ENCODE measurements at places on chromosomes 5 and 9.

GRCh38 chr5:28542987-28543386, 1504.6 kb upstream of the CDH9 start:
- DNase-seq = no peak

GRCh38 chr5:171825051-171825450, 39.4 kb downstream of the SMIM23 start:
- DNase-seq = no peak

GRCh38 chr5:16489322-16489791, 23.8 kb upstream of the ZNF622 start:
- no peak for DNase-seq

- DNase-seq = no peak
Measured at GRCh38 chr5:177520916-177521513, 4.3 kb upstream of the DDX41 start.

DNA sequence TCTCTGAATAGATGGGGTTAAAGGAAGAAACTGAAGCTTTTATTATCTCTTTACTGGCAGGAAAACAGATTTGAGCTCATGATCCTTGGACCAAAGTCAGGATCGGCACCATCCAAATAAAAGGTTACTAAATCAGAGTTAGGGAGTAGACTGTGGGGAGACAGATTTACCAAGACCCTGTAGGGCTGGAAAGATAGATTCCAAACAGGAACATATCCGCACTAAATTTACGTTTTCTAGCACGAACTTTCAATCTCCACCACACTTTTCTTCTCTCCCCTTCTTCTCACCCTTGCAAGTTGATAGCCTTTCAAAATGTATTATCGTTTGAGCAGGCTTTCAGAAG, 120.0 kb upstream of the HMHB1 start:
- no peak for DNase-seq

DNA sequence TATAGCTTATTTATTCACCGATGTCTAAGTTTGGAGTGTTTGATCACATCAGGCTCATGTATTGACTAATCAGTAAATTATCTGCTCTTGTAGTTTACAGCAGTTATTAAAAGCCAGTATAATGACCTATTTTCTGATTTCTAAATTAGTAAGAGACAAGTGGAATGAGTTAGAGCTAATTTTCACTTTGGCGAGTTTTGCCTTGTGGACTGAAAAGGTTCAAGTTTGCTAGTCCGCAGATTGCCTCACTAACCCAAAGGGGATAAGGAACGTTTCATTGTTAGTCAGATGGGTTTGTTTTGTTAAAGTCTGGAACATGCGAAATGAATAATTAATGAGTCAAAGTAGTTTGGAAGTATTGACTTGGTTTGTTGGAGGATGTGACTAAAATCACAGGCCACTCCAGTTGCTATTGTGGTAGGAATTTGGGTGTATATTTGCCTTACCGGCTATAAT, 40.1 kb downstream of the SMARCA2 start:
- DNase-seq = peak; percentile 23

DNA sequence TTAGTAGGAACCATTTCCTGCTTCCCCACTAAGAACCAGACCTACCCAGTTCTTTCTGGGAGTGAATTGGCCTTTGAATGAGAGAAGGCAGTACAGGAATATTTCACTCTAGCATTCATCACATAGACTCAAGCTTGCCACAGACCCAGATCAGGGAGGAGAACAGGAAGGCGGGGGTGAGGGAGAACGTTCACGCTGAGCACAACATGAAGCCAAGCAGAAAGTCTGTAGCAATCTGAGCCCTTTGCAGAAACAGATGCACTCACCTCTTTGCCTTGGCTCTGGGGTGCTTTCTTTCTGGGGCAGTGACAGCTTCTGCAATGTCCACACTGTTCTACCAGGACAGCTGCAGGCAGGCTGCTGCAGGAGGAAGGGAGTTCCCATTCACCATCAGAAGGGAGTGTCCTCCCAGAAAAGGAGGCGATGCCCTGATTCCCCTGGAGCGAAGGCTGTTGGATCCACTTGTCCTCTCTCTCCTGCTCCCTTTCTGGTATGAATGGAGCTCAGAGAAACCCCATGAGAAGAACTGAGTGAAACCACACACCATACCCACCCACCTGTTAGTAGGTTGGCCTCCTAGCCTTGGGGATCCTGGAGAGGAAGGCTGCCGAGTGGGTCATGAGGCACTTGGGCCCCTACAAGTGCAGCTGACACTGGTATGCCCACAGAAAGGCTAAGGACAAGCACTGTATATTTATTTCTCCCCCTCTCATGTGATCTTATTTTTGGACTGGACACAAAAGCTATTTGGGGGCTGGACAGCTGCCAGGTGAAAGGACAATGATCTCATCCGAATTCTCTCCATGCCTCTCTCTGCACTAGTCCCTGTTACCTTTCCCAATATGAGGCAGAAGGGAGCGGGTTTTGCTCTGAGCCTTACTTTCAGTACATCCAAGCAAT, 11.7 kb upstream of the FGF1 start:
- no peak for DNase-seq

- DNase-seq = no peak
Measured at GRCh38 chr9:97908705-97909104, 13.6 kb downstream of the TRMO start.

DNA sequence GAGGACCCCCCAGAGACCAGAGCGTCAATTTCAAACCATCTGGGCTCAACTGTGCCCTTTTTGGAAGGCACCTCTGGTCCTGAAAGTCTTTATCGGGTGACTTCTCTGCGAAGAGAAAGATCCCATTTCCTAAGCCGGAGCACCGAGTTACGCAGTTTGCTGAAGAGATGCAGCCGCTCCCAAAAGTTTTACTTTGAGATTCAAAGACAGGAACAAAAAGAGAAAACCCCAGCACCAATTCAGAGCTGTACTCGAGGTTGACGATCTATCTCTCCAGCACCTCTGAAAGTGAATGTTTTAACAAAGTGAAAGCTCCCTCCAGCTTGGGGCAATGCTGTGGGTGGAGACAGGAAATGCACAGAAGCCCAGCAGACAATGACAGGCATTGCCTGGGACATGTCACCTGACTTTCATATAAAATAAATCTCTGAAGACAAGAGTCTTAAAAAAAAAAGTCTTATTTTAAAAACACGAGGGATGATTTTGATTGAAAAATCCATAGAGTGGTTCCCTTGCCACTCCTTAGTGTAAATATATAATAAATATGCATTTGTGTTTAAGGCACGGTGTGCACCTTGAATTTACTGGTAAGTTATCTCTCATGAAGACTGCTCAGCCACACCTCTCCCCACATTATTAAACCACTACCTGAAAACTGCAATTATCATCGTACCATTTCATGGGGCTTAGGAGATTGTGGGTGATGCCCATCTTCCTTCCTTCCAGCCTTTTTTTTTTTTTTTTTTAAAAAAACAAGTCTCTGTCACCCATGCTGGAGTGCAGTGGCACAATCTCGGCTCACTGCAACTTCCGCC, 79.9 kb downstream of the FNBP1 start:
- peak; percentile 71 for DNase-seq

DNA sequence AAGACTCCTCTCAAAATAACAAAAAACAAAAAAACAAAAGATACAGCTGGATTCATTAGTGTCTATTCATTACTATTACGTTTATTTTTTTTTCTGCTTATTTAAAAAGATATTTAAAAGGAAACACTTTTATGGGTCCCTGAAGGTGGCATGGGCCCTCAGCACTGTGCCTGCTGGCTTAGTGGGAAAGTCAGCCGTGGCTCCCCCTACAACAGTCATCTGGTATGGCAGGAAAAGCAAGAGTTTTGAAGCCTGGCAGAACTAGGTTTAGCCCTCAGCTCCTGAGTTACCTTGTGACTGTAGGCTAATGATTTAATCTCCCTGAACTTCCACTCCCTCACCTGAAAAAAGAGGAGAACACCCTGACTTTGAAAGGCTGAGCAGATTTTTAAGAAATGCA, 135.6 kb downstream of the GOLPH3 start:
- DNase-seq = no peak

GRCh38 chr5:154755361-154756008, at the start of gene LARP1:
Gene LARP1 (plus strand): TSS chr5:154755377. CDS start chr5:154755758, 381 bp downstream.
- peak; percentile 50 for DNase-seq

- no peak for DNase-seq
Measured at GRCh38 chr5:67178085-67178484, 18.5 kb downstream of the CD180 start.

DNA sequence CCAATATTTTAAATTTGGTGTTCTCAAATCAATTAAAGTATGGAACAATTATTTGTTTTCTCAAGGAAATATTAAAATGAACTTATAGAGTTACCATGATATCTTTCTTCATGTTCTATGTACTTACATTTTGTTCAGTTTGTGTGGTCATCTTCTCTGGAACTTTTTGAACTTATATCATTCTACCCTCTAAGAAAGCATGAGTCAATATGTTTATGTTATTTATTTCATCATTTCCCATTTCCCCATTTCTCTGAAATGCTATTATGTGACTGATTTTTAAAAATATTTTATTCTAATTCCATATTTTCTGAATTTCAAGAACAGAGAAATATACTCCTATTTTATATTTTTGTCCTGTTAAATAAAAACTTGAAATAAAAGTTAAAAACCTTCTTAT, 123.5 kb upstream of the ACOT12 start:
- no peak for DNase-seq

- no peak for DNase-seq
Measured at GRCh38 chr5:73256462-73256861, 83.5 kb downstream of the TMEM174 start.

GRCh38 chr9:98091735-98092612, 27.0 kb downstream of the TRIM14 start:
- DNase-seq = no peak

- no peak for DNase-seq
Measured at GRCh38 chr9:137705906-137706305, 87.1 kb downstream of the EHMT1 start.

- DNase-seq = no peak
Measured at GRCh38 chr9:89680547-89681467, 76.0 kb downstream of the GADD45G start.

- peak; percentile 58 for DNase-seq
Measured at GRCh38 chr5:177426566-177427210, at the start of gene GRK6. Gene GRK6 (plus strand): TSS chr5:177426676. CDS start chr5:177426846, 170 bp downstream.

DNA sequence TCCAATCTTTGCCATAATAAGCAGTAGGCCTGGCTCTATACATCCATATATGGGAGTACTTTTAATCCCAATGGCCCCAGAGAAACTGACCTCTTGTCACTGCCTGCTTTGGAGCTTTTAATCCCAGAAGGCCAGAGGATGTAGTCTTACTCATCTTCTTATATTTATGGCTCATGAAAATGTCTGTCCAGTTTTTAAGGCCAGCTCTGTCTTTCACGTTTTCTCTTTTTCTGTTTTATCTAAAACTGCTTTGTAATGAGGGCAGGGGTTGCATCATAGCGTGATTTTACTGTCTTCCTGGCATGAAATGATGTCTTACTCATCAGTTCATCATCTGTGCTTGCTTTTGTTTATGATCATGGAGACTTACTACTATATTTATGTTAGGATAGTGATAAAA, 1094.9 kb downstream of the MAT2B start:
- no peak for DNase-seq

GRCh38 chr5:107213025-107213424, 457.7 kb downstream of the EFNA5 start:
- no peak for DNase-seq

DNA sequence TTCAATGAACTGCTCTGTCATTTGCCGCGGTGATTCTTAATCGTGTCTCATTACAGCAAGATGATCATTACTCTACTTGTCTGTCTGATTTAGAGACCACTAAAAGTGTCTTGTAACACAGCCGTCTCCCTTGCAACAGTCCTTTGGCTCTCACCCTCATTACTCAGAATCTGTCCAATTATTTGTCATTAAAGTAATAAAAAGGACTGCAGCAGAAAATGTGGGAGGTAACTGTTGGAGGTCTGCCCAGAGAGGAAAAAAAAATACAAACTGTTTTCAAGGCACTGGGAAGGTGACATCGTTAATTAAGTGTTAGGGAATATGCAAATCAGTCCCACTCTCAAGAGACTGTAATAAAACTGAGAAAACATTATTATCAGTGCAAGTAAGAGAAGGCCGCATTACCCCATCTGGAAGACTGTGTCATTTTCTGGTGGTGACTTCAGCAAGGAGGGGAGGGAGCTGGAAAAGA, 281.0 kb downstream of the RASEF start:
- DNase-seq = no peak

GRCh38 chr9:19283072-19283710, 52.7 kb downstream of the DENND4C start:
- no peak for DNase-seq

DNA sequence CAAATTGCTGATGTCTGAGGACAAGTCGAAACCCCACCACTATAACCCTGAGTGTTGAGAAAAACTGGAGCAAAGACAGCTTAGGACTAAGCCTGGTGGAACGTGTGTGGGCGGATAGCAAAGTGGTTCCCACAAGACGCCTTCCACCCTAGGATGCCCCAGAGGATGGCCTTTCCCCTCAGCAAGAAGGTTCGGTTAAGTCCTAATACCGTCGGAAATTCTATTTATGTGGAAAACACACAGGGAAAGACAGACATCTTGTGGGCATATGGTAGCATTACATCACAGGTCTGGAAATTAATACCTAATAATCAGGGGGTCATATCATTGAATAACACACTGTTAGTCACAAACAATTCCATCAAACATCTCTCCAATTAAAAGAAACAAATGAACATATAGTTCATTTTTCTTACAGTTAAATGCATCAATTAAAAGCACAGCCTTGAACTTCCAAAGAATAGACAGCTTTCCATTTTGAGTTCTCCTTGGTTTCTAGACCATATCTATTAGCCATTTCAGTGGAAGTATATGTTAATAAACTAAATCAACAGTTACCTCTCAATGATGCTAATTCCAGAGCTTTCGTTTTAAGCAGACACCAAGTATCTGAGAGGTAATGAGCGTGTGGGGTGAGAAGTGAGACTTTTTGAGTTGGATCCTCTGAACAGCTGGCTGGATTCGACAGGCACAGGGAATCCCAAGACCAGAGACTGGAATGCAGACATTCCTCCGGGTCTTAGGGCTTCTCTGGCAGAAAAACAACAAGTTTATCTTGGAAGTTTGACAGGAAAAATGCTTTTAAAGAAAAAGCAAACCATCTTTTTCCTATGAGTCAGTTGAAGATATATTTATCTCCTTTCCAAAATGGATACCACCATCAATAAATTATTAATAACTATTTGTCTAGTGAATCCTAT, 2.9 kb upstream of the ICE1 start:
- no peak for DNase-seq

- no peak for DNase-seq
Measured at GRCh38 chr5:87004101-87004500, 263.6 kb upstream of the RASA1 start.

All from stimulated activated naive CD4-positive, alpha-beta T cell treated with Interleukin-2 at 50 U/mL for 16 hours (primary cell).